Esophagus (tissue), 2 donors: ENCODE measurements at places on chromosomes 4 and X. TPM values are rescaled to one million over a fixed set of nuclear protein-coding genes. Genes with fewer than 3 reads are reported as not detected.

The TMEM255A gene
- 0.59 TPM for polyA plus RNA-seq

The NSG1 gene
- 23.6 TPM for polyA plus RNA-seq

The TLR10 gene
- polyA plus RNA-seq = 0.12 TPM

The NMU gene
- 47.9 TPM for polyA plus RNA-seq

The FSTL5 gene
- not detected for polyA plus RNA-seq

The ABCG2 gene
- 0.81 TPM for polyA plus RNA-seq

The BDH2 gene
- 29.6 TPM for polyA plus RNA-seq

The FAM9C gene
- polyA plus RNA-seq = not detected

The RAI2 gene
- 7.0 TPM for polyA plus RNA-seq

The TCEAL7 gene
- polyA plus RNA-seq = 0.88 TPM

The ENPEP gene
- 0.20 TPM for polyA plus RNA-seq

The NHSL2 gene
- 0.41 TPM for polyA plus RNA-seq

The MAD2L1 gene
- polyA plus RNA-seq = 16.5 TPM

The UGT2B11 gene
- polyA plus RNA-seq = not detected

The SMR3B gene
- polyA plus RNA-seq = not detected

The CDS1 gene
- polyA plus RNA-seq = 21.2 TPM

The ANOS1 gene
- 0.55 TPM for polyA plus RNA-seq

The LNX1 gene
- 16.8 TPM for polyA plus RNA-seq

The AKAP14 gene
- not detected for polyA plus RNA-seq

The FHDC1 gene
- polyA plus RNA-seq = 4.7 TPM

The DKK2 gene
- polyA plus RNA-seq = 0.08 TPM

The TCEAL6 gene
- not detected for polyA plus RNA-seq

The OCRL gene
- 7.5 TPM for polyA plus RNA-seq

The ZGRF1 gene
- polyA plus RNA-seq = 4.8 TPM

The QDPR gene
- polyA plus RNA-seq = 16.0 TPM

The GJB1 gene
- polyA plus RNA-seq = 0.16 TPM

The CLNK gene
- 0.05 TPM for polyA plus RNA-seq
